NCI-H146 (cell line): ENCODE measurements at places on chromosomes 4 and X.

GRCh38 chrX:1462596-1463251, 10.0 kb upstream of the ASMTL start:
- no peak for DNase-seq

DNA sequence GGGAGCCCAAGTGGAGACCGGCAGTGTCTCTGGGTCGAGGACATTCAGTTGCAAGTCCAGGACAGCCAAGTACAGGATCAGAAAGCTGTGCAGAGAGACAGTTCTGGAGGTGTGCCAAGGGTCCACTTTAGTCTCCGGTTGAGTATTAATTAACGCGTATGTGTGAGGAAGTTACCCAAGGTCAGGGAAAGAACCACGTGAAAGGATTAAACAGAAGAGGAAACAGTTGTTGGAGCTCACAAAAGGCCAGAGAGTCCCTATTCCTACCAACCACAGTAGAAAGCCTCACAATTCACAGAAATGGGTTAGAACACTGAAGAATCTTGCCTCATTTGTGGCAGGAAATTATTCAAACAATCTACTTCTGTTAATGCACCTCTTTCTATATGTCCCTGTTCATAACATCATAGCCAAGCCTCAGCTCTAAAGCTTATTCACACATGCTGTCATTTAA, 17.9 kb upstream of the NSUN7 start:
- DNase-seq, result peak; percentile 49

DNA sequence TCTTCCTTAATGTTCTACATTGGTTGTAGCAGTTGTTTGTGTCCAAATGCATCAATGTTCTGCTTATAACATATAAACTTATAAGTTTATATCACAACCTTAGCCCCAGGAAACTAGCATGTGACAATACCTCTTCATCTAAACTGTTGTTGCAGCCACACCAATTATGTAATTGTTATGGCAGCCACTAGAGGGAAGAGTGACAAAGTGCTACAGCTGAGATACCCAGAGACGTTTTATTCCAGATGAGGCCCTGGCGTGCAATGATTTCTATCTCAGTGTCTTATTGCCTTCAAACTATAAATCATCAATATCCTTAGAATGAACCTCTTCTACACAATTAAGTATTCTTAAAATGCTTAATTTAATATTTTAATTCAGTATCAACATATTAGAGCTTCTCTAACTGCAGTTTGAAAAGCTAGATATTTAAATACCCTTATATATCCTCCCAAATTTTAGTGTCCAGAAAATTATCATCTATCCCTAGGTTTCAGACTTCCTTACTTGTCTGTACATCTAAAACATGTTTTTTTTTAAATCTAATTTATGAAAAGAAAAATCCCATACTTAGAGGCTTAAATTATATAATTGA, 171.6 kb downstream of the PCDH10 start:
- DNase-seq, result peak; percentile 1

- no peak for DNase-seq
These were observed at the start of gene LRP2BP for GRCh38 chr4:185395238-185395955. Gene LRP2BP (minus strand): TSS chr4:185395924. CDS start chr4:185378186, 17,738 bp downstream.

DNA sequence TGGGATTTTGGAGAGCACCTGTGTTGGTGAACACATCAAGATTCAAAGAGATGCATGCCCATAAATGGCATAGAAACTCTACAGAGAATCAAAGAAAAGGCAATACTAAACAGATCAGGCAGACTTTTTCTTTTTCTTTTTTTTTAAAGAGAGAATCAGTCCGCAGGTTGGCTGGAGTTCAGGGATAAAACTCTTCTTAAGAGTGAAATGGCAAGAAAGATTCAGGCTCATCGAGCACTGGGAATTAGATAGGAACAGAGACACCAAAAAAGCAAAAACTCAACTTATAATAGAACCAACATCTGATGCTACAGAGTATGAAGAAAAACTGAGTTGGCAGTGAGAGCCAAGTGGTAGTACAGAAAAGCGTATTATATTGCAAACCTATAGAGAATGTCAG, 314.3 kb downstream of the ARHGAP24 start:
- no peak for DNase-seq

- DNase-seq, result no peak
These were observed 177.8 kb upstream of the ETNPPL start for GRCh38 chr4:108940634-108941033.

DNA sequence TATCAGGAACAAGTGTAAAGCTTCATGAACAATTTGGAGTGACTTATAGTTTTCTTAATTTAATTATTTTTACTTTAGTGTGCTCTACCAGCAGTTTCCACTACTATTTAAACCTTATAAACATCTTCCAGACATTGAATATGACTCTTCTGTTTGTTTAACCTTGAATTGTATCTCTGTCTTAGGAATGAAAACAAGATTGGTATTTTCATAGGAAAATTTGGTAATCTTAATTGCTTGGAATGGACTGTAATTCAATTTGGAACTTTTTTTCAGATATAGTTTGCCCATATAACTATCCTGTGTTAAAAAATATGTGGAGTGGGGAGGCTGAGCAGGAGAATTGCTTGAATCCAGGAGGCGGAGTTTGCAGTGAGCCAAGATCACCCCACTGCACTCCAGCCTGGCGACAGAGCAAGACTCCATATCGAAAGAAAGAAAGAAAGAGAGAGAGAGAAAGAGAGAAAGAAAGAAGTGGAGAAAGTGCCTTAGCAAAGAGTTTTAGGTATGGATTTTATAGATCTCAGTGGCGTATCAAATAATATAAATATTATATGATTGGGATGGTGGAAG, 242.4 kb downstream of the BMPR1B start:
- no peak for DNase-seq

GRCh38 chrX:107324493-107325310, 118.3 kb downstream of the DNAAF6 start:
- DNase-seq, result peak; percentile 48

GRCh38 chr4:83489711-83490326, 4.9 kb upstream of the ABRAXAS1 start:
- no peak for DNase-seq

DNA sequence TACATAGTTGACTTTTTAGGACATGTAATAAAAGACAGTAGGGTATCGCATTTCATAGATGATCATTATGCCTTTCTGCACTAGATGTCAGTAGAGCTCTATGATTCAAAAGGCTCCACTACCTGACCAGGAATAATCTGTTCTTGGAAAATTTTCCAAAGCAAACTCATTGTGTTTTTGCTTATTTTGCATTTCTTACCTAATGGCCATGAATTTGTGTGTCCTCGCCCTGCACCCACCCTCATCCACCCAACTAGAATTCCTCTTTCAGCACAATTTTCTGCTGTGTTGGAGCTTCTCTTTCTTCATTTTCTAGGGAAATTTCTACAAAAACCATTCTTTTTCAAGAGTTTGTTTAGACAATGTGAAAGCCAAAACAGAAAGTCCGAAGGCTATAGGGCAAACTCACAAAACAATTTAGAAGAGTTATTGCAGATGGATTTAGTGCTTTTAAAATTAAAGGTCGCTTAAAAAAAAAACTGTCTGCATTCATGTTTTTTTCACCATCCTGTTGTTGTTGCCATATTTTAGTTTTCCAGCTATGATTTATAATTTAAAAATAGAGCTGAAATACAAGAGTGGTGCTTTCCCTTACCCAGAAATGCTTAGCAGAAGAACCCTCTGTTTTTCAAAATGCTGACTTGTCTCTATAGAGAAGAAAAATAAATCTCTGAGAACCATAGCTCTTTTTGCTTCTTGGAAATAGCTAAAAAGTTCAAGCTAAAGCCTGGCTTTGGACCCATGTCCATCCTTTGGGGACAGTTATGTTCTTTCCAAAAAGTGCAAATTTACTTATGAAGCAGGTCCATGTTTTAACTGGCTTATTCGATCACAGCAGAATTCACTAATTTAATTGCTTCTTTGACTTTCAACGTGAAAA, 183.7 kb downstream of the SPATA18 start:
- peak; percentile 45 for DNase-seq

DNA sequence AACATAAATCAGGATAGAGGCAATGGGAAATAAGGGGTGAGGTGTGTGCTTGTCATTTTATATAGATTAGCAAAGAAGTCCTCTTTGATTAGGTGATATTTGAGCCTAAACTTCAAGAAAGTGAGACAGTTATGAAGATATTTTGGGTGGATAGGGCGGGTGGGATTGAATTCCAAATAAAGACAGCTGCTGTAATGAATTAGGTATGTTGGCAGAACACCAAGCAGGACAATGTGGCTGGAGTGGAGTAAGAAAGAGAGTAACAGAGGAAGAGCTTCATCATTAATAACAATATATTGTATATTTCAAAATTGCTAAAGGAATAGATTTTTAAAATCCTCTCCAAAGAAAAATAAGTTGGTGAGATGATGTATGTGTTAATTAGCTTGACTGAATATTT, 91.0 kb upstream of the CENPE start:
- no peak for DNase-seq

- DNase-seq, result no peak
These were observed 75.4 kb downstream of the MBNL3 start for GRCh38 chrX:132413459-132413858.

GRCh38 chr4:1547856-1548826, 136.0 kb downstream of the FAM53A start:
- no peak for DNase-seq

DNA sequence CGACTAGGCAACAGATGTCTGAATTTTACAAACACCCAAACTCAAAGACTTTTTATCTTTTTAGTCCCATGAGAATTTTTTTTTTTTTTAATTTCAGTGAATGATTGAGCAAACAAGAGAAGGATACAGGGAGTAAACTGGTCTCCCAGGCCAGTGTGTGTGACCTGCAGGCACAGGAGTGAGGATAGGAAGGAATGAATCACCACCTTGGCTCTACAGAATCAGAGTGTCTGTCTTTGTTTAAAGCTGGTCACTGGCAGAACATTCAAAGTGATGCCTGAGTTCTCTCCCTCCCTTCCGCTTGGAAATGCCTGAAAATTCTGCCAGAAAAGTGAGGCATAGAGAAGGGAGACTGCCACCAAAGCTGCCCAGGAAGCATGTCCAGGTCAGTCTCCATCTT, 69.5 kb downstream of the PARM1 start:
- DNase-seq, result no peak

DNA sequence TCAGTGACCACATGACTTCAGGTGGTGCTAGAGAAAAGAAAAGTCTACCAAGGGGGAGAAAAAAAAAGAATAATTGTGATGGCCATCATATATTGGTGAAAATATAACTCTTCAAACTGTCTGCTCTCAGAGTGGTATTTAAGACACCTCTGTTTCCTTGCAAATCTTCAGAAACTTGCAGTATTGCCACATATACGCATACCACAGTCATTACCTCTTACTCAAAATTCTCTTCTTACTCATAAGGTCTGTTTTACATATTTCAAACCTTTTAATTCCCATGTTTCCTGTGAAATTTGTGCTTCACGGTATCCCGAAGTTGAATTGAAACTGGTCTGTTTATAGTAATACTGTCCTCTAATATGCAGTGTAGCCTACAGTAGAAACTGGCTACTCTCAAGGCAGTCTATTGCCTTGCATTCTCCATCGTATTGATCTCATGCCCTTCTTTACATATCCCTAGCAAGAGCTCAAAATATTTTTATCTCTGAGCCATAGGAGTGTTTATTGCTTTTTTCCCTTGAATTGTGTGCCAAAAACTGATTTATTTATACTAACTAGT, 34.7 kb upstream of the LHFPL1 start:
- DNase-seq, result no peak

- no peak for DNase-seq
These were observed 71.1 kb downstream of the MID1 start for GRCh38 chrX:10549280-10549679.

DNA sequence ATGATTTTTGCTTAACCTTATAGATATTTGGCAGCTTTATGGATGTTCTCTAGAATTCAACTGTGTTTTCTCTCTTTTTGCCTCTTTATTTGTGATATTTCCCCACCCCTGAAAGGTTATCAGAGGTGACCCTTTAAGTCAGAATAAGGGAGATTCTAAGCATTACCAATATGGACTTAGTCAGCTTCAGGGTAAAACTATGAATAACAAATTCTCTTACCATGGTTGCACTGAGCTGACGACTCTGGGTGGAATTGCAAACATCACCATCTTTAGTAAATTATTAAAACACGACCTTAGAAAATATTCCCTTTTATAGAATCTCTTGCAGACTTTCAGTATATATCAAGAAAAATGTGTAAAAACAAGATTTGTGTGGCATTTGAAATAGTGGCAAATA, 21.6 kb downstream of the TRPC3 start:
- DNase-seq, result no peak
